ENCODE measurements at places on chromosomes 7 and 10.

- no peak for DNase-seq
These were observed 261.6 kb downstream of the ZEB1 start for GRCh38 chr10:31580646-31581045.

- no peak for DNase-seq
These were observed 62.1 kb downstream of the NPY start for GRCh38 chr7:24346129-24346528.

- no peak for DNase-seq
These were observed 68.4 kb downstream of the RAMP3 start for GRCh38 chr7:45225948-45226335.

DNA sequence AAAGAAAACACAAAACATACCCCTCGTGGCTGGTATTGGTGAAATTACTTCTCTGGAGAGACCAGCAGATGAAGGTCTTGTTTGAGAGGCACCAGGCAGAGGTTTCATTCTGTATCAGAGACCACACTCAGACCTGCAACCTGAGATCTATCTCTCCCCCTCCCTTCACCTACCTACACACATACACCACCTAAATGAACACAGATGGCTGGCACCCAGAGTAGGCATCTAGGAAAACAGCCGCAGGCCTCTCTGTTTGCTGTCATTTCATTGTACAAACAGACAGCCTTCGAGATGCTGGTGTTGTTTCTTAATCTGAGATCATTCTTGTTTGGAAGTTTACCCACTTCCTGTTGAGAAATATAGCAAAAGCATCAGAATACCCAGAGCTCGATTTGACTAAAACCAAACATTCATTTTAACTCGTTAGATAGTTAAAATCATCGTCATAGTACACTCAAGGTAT lies 173.9 kb upstream of the SLC25A13 start:
- no peak for DNase-seq

Measured in NCI-H187 (cell line).